ENCODE measurements at places on chromosomes 6 and 20.

DNA sequence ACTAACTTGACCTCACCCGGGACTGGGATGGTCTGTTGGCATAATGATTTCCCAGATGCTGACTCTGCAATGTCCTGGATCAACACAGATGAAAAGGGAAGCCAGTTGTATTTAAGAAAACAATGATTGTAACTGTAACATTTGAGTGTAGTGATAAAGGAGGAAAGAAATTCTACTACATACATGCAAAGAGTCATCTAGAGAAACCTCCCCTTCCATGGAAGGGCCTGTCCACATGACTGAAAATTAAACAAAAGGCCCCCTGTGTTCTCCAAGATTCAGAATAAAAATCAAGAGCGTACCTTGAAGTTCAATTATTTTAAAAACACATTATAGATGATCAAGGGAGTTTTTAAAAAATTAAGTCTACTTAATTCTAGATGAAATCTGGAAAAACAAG lies 151.2 kb downstream of the FOXC1 start:
- DNase-seq: no peak

GRCh38 chr6:153959276-153959675 lies 79.8 kb upstream of the OPRM1 start:
- no peak for DNase-seq

GRCh38 chr6:169491482-169491881 lies 210.3 kb downstream of the WDR27 start:
- no peak for DNase-seq

GRCh38 chr20:40575851-40576250 lies 113.2 kb downstream of the MAFB start:
- DNase-seq: no peak

DNA sequence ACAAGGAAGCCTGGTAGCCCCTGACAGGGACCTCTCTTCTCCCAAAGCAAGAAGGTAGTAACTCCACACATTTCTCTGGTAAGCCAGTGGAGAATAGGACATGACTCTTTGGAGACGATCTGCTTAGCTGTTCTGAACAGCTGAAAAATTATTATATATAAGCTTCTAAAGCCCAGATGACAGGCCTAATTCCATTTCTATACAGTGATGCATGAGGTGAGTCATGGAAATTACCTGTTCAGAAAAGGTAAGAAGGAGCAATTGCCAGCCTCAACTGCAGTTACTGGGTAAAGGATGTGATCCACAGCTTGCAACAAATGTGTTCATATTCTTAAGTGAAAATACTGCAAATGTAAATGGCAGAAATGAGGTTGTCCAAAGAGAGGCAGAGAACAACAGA lies 54.0 kb downstream of the PREP start:
- DNase-seq: no peak

- DNase-seq: no peak
These were observed 12.5 kb downstream of the CST7 start for GRCh38 chr20:24961384-24962181.

- no peak for DNase-seq
These were observed 363.2 kb upstream of the FLRT3 start for GRCh38 chr20:14700639-14700960.

DNA sequence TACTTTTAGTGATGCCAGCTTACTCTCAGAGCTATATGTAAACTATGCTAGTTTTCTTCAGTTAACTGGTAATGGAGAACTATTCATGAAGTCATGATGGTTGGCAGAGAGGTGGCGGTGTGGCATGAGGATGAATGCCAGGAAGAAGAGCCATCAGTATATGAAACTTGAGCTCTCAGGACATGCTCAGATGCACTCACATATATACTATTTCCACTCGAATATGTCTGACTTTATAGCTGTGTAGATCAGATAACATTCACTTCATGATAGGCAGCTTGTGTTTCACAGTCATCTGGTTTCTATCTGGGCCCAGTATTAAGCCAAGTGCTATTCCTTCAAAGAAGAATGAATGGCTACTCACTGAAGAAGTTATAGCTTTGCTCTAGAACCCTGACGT lies 46.2 kb upstream of the CEP85L start:
- no peak for DNase-seq

- no peak for DNase-seq
These were observed 664.8 kb upstream of the MMS22L start for GRCh38 chr6:97947841-97948240.

- no peak for DNase-seq
These were observed 25.9 kb downstream of the TRAF3IP2 start for GRCh38 chr6:111579816-111580215.

DNA sequence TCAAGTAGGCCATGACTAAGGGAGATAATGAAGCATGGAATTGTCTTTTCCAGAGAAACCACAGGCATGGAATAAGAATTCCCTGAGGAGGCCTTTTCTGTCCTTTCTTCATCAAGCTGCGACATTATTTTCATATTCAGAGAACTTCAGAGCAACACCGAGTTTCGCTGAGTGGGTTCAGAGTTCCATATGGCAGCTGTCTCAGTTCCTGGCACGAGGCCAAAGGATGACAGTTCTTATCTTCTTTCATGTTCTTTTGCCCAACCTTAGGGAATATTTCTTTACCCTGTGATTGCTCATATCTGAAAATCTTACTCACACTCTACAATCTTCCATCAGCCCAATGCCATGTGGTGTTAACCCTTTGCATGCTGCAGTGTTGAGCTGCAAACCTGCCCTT lies 135.3 kb upstream of the BMP2 start:
- no peak for DNase-seq

- no peak for DNase-seq
These were observed 11.5 kb downstream of the PYGB start for GRCh38 chr20:25259358-25259757.

- DNase-seq: no peak
These were observed 264.2 kb downstream of the SYNE1 start for GRCh38 chr6:152372945-152373344.

- DNase-seq: no peak
These were observed 12.6 kb downstream of the TUBB2B start for GRCh38 chr6:3214898-3215297.
